ENCODE measurements at places on chromosomes 5 and 9.

DNA sequence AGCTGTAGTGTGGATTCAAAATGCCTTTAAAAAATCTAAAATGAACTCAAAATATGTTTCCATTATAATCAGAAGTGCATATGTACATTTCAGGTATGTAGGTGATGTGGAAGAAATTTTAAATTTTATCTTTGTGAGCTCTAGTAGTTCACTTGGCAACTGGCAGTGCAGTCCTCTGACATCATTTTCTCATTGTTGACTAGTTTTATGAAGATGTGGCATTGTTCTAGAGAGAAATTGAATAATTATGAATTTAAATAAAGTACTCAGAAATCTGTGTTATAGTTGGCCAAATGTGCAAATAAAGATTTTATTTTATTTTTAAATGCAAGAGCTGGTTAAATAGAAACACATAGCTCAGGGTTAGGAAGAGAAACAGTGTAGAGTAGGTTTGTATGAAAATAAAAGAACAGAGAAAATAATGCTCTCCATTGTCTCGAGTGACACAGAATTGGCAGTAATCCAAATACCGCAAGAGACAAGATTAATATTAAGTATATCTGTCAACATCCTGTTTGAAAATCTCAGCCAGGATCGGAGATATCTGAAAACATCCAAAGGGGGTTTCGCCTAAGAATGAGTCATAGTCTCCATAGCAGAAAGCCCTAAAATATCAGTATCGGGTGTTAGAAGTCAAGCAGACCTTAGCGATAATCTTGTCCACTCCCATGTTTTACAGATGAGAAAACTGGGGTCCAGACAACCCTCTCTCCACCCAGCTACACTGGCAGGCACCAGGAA is 189.4 kb downstream of the CCDC192 start:
- DNase-seq: no peak

- DNase-seq: no peak
Observed at GRCh38 chr9:113176803-113177202, 26.0 kb downstream of the SLC31A2 start.

- DNase-seq: no peak
Observed at GRCh38 chr5:103264508-103264907, 5.9 kb downstream of the MACIR start.

DNA sequence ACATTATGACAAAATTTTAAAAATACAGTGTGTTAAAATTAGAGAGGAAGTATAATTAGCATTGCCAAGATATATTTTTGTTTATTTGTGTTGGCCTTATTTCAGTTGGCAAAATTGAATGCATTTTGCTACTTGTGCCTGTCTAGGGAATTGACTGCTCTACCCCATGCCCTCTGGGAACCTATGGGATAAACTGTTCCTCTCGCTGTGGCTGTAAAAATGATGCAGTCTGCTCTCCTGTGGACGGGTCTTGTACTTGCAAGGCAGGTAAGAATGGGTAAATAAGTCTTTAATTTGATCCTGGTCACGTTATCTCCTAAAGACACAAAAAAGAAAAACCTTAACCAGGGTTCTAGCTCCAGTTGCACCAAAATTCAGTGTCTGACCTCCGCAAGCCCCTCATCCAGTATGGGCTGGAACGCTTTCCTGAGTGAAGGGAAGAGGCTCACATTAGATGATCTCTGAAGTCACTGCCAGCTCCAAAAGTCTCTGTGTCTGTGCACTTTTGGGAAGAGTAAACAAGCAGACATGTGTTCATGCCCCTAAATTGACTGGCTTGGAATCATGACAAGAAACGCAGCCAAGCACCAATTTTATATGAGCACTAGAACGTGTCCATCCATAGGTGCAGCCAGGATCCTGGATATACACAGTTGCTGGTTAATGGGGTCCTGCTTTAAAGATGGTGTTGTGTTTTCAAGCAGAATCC is 98.3 kb upstream of the PRRC1 start:
- DNase-seq: no peak

GRCh38 chr5:71891856-71892255 is 172.8 kb downstream of the CARTPT start:
- DNase-seq: no peak

All from left forelimb (tissue), 1 donor.